ENCODE measurements at places on chromosomes 4 and X. TPM values are rescaled to one million over a fixed set of nuclear protein-coding genes. Genes with fewer than 3 reads are reported as not detected.

Gene HGFAC
- 3.1 TPM for total RNA-seq

Gene FDCSP
- total RNA-seq = 5.3 TPM

Gene MAD2L1
- total RNA-seq = 6.3 TPM

Gene ZCCHC12
- total RNA-seq = not detected

Gene FHIP1A
- total RNA-seq = 3.4 TPM

Gene AKAP4
- 0.24 TPM for total RNA-seq

Gene VCX2
- not detected for total RNA-seq

Gene F8
- total RNA-seq = 1.4 TPM

Gene RTL9
- total RNA-seq = 2.2 TPM

All from umbilical cord (tissue), 2 donors.